ENCODE measurements at places on chromosomes 11 and 22. TPM values are rescaled to one million over a fixed set of nuclear protein-coding genes. Genes with fewer than 3 reads are reported as not detected.

CBL gene
- total RNA-seq = 13.8 TPM

VSTM5 gene
- total RNA-seq = not detected

EXPH5 gene
- total RNA-seq = 1.7 TPM

GLYATL1 gene
- not detected for total RNA-seq

CSF2RB gene
- 0.14 TPM for total RNA-seq

MMP10 gene
- not detected for total RNA-seq

METTL15 gene
- total RNA-seq = 3.7 TPM

PLAAT2 gene
- total RNA-seq = not detected

HARBI1 gene
- 18.1 TPM for total RNA-seq

TMPRSS6 gene
- total RNA-seq = 0.27 TPM

Data from CD8-positive, alpha-beta T cell (primary cell).